ENCODE measurements at places on chromosomes 5 and 9.

DNA sequence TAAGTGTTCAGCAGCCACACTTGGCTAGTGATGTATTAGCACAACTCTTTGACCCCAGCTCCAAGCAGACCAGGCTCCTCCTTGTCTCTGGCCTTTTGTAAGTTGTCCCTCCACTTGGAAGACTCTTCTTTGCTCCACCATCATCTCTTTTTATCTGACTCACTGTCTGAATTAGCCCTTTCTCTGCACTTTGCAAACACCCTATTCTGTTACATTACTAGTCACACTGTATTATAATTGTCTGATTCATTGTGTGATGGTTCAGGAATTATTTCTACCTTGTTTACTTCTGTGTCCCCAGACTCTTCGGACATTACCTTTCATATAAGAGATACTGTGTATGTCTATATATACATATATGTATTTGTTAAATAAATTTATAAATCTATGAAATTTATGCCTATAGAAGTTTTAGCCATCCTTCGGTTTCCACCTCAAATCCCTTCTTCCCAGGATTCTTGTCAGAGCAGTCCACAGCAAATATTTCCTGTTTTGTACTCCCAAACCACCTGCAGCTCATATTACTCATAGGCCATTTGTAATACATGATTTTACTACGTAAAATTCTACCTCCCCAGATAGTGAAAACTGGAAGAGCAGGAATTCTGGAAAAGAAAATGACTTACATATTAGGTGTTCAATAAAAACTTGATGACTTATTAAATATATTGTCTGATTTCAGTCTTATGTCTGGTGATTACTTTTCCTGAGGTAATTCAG, 69.0 kb downstream of the MTAP start:
- no peak overlapping the region for H3K27ac ChIP-seq
- no peaks in the 10 kb centered on the region for H3K4me1 ChIP-seq
- DNase-seq, result no peak
- no peaks in the 10 kb centered on the region for H3K36me3 ChIP-seq

- H3K27me3 ChIP-seq, result no peaks in the 10 kb centered on the region
- H3K4me3 ChIP-seq, result no peak overlapping the region
- H3K36me3 ChIP-seq, result no peaks in the 10 kb centered on the region
- no peak overlapping the region for H3K27ac ChIP-seq
- DNase-seq, result no peak
Observed at GRCh38 chr5:122727112-122727541, 47.8 kb upstream of the SNX2 start.

DNA sequence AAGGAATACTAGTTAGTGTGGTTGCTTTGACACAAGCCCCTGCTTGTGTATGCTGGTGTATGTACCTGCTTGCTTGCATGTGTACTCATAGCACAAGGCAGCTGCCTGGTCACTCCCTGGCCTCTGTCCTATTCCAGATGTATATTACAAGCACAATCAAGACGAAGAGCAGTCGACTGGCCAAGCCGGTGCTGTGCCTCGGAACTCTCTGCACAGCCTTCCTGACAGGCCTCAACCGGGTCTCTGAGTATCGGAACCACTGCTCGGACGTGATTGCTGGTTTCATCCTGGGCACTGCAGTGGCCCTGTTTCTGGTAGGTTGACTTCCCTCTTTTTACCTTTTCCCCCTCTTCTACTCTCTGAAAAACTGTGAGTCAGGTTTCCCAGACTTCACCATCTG, 72.1 kb downstream of the BAAT start:
- no peak overlapping the region for H3K27ac ChIP-seq
- no peaks in the 10 kb centered on the region for H3K36me3 ChIP-seq
- no peaks in the 10 kb centered on the region for H3K27me3 ChIP-seq
- no peak for DNase-seq

- H3K27ac ChIP-seq, result no peak overlapping the region
- no peak for DNase-seq
- no peaks in the 10 kb centered on the region for H3K27me3 ChIP-seq
- H3K36me3 ChIP-seq, result no peaks in the 10 kb centered on the region
- H3K4me1 ChIP-seq, result peaks cover 33% of the 10 kb centered on the region
Observed at GRCh38 chr9:3511551-3511950, 14.2 kb downstream of the RFX3 start.

Data from neuronal stem cell (in vitro differentiated cells).